ENCODE measurements at places on chromosomes 1 and 21.
A peak's percentile ranks its signal among the peaks of the same experiment; 100 is the strongest.

- DNase-seq: no peak
Observed at GRCh38 chr1:211967704-211968103, 67.7 kb downstream of the INTS7 start.

GRCh38 chr1:63230722-63231121, 91.6 kb upstream of the FOXD3 start:
- no peak for DNase-seq

- peak; percentile 56 for DNase-seq
Observed at GRCh38 chr1:2468041-2468472, 8.0 kb upstream of the PLCH2 start.

DNA sequence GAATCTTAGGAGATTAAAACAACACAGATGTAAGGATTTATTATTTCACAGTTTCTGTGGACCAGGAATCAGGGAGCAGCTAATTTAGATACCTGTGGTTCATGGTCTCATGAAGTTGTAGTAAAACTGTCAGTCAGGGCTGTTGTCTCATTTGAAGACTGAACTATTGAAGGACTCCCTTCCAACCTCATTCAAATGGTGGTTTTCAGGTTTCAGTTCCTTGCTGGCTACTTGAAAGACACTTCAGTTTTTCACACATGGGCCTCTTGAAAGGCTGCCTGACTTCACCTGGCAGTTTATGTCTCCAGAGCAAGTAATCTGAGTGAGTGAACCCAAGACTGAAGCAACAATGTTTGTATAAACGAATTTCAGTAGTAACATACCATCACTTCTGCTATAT, 915.9 kb downstream of the PLA2G4A start:
- no peak for DNase-seq

- DNase-seq: no peak
Observed at GRCh38 chr21:30189773-30190172, 23.2 kb upstream of the CLDN17 start.

- peak; percentile 50 for DNase-seq
Observed at GRCh38 chr1:166489670-166490436, 323.1 kb upstream of the FAM78B start.

- DNase-seq: no peak
Observed at GRCh38 chr1:35530946-35531345, 26.3 kb downstream of the KIAA0319L start.

DNA sequence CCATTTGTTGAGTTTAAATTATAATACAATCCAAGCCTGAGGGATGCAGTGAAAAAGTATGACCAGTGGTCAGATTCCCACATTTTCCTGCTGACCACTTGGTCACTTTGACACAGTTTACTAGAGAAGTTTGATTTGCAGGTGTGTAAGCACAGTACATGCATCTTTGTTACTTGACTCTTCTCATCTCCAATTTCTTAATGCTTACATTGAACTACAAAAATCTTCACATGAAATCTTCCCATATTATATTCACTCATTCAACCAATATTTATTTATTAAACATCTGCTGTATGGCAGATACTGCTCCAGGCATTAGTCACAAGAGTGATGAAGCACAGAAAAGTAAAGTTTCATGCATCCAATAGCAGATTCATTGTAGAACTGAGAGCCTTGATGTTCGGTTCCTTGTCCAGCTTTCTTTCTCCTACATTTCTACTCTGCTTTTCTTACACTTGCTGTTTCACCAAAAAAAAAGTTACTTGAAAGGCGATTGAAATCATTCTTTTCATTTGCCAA, 211.7 kb downstream of the NFIA start:
- DNase-seq: no peak

DNA sequence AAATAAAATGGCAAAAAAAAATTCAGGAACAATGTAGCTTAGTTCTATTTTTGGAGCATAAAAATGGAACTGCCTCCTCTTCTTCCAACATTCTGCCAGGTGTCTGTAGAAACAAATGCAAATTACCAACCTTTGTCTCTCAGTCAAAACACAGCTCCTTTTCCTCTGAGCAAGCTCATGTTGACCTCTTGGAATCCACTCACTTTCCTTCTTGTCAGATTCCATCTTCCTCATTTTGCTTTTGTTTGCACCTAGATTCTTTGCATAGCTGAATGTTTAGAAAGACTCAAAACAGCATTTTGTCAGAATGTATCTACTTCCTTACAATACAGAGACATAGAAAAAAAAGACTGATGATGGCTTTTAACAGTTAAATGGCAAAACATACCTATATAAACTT, 178.2 kb downstream of the ADGRL2 start:
- no peak for DNase-seq

GRCh38 chr1:203369666-203370065, 18.7 kb upstream of the FMOD start:
- DNase-seq: no peak

GRCh38 chr21:45277101-45278045, 10.3 kb downstream of the POFUT2 start:
- DNase-seq: peak; percentile 0

GRCh38 chr1:153990468-153991150, at the start of gene RPS27:
Gene RPS27, plus strand, starts transcription at chr1:153990762. Its CDS starts 35 bp downstream, at chr1:153990797.
- DNase-seq: peak; percentile 88

- no peak for DNase-seq
Observed at GRCh38 chr1:71015745-71016144, 31.9 kb downstream of the PTGER3 start.

DNA sequence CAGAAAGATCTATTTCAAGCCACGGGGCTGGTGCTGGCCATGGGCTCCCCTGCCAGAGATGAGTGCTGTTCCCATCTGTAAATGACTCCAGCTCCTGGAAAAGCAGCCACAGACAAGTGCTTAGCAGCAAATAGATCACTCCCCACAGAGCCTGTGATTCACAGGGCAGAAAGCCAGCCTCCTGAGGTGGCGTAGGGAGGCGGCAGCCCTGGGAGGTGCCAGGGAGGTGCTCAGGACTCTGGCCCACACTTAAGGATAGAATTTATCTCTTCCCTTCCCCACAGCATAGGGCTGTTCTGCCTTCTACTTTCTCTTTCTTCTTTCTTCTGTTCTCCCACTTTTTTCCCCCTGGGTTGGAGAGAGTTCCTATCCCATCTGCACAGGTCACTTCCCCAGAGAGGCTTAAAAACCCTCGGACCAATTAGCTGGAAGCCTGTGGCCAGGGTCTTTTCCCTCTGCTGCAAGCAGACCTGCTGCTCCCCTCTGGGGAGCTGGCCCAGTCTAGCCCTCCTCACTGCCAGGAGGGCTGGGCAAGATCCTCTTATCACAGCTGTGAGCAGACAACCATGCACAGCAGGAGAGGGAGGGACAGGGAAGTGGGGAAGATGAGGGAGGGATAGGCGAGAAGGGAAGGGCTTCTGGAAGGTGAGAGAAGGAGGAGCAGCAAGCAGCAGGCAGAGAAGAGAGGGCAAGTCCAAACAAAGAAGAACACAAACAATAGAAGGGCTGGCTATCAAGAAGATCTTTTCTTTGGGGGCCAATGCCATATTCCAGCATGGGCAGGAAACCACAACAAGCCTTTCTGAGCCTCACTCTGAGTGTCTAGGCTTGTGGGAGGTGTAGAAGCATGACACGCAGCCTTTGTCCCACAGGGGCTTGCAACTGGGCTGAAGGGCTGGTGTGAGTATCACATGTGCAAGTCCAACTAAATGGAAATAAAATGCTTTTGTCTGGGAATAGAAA, 41.0 kb downstream of the KCND3 start:
- DNase-seq: no peak

GRCh38 chr1:215113776-215114153, 31.2 kb downstream of the KCNK2 start:
- DNase-seq: no peak

DNA sequence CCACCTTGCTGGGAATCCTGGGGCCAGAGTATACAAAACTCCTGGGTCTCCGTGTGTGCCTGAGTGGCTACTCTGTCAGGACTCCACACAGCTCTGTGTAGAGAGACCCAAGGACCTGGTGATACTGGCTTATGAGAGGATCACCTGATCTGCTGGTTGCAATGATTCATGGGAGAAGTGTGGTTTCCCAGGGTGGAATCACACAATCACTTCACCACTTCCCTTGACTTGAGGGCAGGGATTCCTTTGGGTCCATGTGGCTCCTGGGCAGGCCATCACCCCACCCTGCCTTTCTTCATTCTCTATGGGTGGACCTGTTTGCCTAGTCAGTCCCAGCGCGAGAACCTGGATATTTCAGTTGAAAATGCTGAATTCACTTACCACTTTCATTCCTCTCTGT, 13.3 kb downstream of the PRSS38 start:
- no peak for DNase-seq

DNA sequence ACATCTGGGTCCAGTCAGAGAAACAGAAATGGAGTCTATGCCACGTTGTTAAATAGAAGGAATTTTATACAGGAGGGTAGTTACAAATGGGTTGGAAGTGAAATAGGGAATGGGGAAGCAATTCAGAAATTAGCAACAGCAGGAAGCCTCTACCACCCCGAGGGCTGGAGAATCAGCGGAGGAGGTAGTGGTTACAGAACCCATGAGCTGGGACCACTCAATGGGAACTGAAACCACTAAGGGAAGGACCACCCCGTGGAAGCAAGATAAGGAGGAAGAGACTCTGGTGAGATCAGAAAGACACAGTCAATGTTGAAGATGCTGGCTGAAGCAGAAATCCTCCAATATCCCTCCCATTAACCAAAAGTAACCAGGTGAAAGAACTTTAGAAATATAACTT, 15.5 kb upstream of the MAST2 start:
- no peak for DNase-seq

GRCh38 chr1:99266726-99267125, 2.4 kb downstream of the PLPPR4 start:
- DNase-seq: no peak

- no peak for DNase-seq
Observed at GRCh38 chr1:180392020-180392419, 110.4 kb downstream of the ACBD6 start.
